ENCODE measurements at places on chromosomes 6 and 20.

DNA sequence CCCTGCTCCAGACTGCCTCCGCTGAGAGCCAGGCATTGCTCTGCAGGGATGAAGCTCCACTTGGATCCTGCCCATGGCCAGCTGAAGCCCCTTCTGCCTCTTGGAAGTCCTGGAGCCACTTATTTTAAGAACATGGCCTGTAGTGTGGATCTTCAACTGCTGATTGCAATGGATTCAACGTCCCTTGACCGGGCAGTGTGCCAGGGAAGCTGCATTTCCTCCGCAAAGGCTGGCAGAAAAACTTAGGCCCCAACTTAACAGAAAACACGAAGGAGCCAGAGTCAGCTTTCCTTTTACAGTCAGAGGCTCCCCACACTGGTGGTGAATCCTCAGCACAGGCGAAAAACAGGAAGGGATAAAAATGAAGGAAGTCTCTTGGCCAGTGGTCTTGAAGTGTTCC, 26.3 kb upstream of the FOXQ1 start:
- peak; percentile 54 for DNase-seq

- DNase-seq, result peak; percentile 84
These were observed 78.7 kb upstream of the BTN3A2 start for GRCh38 chr6:26286168-26286877.

- DNase-seq, result no peak
These were observed 173.6 kb downstream of the ANKRD60 start for GRCh38 chr20:58054780-58055373.

GRCh38 chr20:5705827-5706226, 44.4 kb upstream of the SHLD1 start:
- DNase-seq, result no peak

DNA sequence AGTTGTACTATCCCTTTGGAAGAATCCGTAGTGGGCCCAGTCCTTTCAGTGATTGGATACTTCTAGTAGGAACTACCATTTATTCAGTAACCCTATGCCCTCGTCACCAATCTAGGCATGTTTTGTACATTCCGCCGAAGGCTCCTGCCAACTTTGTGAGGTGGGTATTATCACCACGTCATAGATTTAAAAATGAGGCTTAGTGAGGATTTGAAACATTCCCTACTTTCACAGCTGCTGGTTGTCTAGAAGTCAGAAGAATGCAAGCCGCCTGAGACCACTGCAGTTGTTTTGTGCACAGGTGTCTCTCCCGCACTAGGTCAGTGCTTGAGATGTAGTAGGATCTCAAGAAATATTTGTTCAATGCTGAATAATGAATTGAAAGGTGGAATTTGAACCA, 32.6 kb downstream of the ENPP1 start:
- no peak for DNase-seq

DNA sequence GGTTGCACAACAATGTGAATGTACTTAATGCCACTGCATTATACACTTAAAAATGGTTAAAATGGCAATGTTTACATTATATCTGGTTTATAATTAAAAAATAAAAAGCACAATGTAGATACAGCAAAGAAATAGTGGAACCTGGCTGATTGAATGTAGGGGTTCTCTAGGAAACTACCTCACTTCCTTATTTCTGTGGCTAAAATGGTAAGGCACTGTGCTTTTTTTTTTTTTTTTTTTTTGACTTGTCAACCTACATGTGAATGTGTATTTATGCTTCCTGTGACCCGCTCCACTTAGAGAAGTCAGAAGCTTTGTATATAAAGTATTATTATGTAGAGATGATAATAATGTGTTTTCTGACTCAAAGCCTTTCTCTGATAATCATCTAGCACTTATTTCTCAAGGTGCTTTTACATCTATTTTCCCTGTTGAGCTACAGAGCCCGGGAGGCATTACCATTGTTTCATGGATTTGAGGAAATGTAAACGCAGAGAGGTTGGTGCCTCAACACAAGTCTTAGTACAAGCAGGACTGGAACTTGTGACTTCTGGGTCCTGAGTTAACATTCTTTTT, 55.0 kb downstream of the SOX4 start:
- DNase-seq, result no peak

DNA sequence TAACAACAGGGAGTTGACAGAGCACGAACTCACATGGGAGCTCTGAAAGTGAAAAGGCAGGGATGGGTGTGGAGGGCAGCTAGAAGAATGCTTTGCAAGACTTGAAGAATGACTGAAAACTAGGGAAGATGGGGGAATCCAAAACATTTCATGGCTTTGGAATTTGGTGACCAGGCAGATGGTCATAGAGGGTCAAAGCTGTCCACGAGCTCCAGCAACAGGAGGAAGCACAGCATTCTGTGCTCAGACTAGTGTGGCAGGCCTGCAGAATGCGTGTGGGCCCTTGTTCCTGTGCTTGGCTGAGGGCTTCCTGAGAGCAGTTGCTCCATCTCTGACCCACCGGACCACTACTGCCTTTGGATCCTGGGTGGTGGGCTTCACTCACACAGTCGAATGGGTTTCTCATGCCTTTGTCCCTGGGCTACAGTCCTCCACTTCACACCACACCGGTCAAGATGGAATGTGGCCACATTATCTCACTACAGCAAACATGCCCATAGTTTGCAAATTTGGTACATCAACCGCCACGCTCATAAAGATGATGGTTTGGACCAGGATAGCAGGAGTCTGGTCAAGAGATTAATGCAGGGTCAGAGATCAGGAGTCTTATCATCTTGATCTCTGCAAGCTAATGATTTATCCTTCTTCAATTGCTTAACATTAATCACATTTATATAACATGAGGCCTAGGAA, 100.7 kb downstream of the SGK1 start:
- no peak for DNase-seq

DNA sequence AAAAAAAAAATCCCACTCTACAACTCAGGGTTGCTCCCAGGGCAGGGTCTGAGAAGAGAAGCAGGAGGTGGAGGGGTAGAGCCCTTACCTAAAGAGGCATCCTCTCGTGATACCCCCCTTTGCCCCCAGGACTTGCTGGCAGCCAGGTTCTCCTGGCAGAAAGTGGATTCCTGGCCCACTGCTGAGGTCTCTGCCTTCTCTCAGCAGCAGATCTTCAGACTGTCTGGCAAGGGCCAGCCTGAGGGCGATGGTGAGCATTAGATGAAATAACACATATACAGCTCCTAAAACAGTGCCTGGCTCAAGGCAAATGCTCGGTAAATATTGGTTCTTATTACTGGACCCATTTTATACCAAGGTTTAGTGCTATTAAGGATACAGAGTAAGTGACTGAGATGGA, 4.8 kb upstream of the GLP1R start:
- DNase-seq, result no peak

DNA sequence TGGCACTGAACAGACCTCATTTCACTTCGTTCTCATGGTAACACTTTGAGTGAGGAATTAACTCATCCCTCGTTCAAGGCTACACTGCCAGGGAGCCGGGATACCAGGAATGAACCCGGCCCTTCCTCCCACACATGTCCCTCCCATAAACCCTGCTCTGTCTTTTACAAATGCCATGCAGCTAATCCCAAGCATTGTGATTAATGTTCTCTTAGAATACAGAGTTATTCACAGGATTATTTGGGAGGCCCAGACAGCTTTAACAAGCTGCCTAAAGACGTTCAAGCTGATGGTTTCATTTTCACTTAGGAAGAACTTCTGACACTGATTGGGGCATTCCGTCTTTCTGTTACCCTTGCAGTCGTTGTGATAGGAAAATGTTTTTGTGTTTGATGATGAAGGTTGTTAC, 42.5 kb upstream of the CD83 start:
- peak; percentile 50 for DNase-seq

GRCh38 chr20:48544402-48545339, 283.1 kb downstream of the PREX1 start:
- DNase-seq, result no peak

- DNase-seq, result no peak
These were observed 22.9 kb upstream of the NOL4L start for GRCh38 chr20:32607727-32608663.

DNA sequence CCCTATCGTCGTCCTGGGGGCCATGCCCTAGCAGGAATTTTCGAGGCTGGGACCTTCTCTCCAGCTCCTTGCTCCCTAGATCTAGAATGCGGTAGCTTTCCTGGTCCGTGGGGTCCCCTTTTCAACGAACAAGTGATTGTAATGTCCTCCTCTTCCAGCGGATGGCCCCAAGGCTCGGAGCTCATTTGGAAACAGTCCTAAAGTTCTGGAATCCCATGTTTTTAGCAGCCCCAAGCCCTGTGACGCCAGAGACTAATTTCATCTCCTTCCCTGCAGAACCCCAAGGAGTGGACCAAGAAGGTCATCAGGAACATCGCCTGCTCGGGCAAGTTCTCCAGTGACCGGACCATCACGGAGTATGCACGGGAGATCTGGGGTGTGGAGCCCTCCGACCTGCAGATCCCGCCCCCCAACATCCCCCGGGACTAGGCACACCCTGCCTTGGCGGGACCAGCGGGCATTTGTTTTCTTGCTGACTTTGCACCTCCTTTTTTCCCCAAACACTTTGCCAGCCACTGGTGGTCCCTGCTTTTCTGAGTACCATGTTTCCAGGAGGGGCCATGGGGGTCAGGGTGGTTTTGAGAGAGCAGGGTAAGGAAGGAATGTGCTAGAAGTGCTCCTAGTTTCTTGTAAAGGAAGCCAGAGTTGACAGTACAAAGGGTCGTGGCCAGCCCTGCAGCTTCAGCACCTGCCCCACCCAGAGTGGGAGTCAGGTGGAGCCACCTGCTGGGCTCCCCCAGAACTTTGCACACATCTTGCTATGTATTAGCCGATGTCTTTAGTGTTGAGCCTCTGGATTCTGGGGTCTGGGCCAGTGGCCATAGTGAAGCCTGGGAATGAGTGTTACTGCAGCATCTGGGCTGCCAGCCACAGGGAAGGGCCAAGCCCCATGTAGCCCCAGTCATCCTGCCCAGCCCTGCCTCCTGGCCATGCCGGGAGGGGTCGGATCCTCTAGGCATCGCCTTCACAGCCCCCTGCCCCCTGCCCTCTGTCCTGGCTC, 48.5 kb downstream of the PYGB start:
- peak; percentile 49 for DNase-seq

Measured in fibroblast of lung (primary cell).